NCI-H2081 treated with DMSO at 0.1 percent for 48 hours (cell line): ENCODE measurements at places on chromosomes 2 and 18.
A peak's percentile ranks its signal among the peaks of the same experiment; 100 is the strongest.

- DNase-seq = no peak
These were observed 300.0 kb downstream of the GBX2 start for GRCh38 chr2:235868224-235868623.

GRCh38 chr2:198499539-198499938, 695.1 kb downstream of the PLCL1 start:
- DNase-seq = no peak

DNA sequence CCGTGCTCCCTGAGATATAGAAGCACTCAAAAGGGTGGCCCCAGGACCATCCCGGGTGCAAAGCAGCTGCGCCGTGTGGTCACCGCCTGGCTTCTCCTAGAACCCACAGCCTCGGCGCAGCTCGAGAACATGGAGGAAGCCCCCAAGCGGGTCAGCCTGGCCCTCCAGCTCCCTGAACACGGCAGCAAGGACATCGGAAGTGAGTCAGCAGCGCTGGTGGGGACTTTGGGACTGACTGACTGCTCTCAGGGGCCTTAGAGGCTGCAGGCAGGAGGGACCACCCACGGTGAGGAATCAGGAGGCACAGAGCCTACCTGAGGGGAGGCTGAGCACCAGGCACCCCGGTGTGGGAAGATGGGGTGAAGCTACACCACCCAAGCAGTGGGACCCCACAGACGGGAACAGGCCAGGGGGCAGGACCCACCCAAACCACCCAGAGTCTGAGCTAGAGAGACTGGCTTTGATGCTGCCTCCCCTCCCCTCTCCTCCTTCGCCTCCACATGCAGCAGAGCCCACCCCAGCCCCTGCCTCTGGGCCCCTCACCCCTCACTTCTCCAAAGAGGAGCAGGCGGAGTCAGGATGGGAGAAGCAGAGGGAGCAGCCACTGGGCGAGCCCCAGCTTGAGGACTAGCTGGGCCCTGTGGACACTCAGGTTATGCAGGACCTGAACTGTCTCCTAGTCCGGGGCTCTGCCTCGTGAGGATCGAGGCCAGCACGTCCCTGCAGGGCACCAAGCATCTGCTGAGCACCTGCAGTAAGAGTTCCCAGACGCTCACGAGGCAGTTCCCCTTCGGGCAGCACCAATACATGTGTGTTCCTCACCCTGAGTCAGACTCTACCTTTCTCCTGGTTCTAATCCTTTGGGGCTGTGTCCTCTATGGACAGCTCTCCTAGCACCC, 28.7 kb downstream of the MTERF4 start:
- no peak for DNase-seq

DNA sequence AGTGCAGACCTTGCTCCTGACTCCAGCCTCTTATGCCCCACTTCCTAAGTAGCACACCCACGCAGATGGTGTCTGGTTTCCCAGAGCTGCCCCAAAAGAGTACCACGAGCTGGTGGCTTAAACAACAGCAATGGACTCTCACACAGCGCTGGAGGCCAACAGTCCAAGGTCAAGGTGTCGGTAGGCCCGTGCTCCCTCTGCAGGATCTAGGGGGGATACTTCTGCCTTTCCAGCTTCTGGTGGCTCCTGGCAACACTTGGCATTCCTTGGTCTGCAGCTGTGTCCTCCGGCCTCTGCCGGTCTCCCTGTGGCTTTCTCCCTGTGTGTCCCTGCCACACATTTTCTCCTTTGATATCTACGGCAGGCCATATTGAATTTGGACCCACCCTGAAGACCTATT, 99.0 kb downstream of the TSHZ1 start:
- DNase-seq = no peak

GRCh38 chr18:79818036-79818435, 20.3 kb downstream of the KCNG2 start:
- no peak for DNase-seq

DNA sequence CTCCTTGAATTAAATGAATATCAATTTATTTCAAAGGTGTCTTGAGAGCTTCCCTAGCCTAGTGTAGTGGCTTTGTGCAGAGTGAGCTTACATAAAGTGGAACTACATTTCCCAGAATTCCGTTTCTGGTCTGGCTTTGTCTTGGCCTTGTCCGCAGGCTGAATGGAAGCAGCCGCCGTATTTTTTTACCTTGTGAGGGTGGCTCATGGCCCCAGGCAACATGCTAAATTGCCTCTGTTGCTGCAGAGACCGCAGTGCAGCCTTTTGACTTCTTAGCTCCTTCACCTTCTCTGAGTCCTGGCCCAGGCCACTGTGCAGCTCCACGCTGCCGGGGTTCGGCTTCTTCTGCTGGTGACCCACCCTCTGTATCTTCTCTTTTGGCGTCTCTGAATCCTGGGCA, 114.8 kb upstream of the SLC38A11 start:
- no peak for DNase-seq

- no peak for DNase-seq
These were observed 306.7 kb upstream of the CCDC68 start for GRCh38 chr18:55265984-55266383.

GRCh38 chr2:218387369-218388194, 5.5 kb downstream of the SLC11A1 start:
- DNase-seq = no peak

- no peak for DNase-seq
These were observed 3.4 kb downstream of the SERPINB2 start for GRCh38 chr18:63890950-63891304.

GRCh38 chr18:4250141-4250540, 205.0 kb downstream of the DLGAP1 start:
- no peak for DNase-seq

DNA sequence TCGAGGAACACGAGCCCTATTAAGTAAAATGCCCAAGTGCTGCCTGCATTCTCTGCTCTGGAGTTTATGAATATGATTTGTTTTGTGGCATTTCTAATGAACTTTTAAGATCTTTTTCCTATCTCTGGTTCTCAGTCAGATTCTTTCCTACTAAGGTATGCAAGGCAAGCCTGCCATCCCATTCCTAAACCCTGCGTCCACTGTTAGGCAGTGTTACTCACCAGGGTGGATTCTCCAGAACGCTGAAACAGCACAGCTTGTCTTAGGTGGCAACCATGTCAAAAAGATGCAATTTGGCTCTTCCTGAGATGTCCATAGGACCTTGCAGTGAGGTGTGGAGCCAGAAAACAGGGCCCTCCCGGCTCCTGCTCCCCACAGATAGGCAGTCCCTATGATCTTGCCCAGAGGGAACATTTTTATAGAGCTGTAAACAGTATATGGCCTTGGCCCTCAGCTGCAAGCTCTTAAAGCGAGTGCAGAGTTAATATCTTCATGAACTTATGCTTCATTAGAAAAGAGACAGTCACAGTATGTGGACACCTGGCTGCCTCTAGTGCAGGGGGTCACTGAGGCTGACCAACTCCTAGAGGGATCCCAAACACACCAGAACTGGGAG, 84.4 kb downstream of the TPGS2 start:
- no peak for DNase-seq

GRCh38 chr2:44942304-44943030, 965 bp downstream of the SIX3 start:
- no peak for DNase-seq

DNA sequence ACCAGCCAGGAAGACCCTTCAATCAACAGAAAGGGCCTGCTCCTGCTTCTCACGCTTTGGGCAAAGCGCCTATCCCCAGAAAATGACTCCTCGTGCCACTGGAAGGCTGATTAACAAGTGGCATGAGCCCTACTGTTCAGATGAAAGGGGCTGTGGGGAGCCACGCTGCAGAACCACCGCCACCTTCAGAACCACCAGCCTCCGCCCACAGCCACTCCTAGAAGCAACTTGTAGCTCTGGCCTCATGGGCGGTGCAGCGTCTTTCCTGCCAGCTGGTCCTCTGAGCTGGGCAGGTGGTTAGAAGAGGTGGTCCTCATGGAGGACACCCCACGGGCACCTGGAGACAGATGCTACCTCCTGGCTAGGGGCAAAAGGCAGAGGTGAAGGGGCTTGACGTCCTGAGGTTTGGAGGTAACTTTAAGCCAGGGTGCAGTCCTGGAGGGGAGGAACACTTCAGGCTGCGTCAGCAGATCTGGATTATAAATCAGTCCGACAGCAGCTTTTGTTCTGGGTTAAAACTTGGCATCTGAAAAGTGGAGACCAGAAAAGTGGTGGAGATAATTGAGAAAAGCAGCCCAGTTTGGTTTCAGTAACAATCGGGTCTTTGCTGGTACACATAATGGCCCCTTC, 861 bp upstream of the SEMA4C start:
- peak; percentile 15 for DNase-seq

GRCh38 chr2:56130463-56131070, 53.2 kb upstream of the CCDC85A start:
- DNase-seq = no peak

DNA sequence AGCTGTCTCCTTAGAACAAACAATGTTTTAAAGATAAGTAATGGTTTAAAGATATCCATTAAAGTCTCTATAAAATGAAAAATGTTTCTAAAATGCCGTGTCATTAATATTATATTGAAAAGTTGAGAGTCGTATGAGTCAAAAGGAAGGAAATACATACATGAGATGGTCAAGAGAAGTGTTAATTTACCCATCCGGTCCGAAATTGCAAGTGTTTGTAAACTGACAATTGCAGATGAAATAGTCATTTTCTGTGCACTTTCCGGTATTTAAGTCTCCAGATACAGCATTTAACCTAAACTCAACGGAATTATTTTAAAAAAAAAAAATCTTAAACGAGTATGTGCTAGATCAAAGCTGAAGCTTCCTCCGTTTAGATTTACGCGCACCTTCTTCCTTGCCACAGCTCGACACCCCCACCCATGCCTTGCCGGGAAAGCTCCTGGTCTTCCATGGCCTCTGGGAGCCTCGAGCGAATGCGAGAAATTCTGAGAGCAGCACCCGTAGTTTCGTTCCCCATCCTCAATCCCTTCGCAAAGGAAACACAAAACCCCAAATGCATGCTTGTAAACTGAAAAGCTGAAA, 1.8 kb downstream of the DSC3 start:
- DNase-seq = no peak

DNA sequence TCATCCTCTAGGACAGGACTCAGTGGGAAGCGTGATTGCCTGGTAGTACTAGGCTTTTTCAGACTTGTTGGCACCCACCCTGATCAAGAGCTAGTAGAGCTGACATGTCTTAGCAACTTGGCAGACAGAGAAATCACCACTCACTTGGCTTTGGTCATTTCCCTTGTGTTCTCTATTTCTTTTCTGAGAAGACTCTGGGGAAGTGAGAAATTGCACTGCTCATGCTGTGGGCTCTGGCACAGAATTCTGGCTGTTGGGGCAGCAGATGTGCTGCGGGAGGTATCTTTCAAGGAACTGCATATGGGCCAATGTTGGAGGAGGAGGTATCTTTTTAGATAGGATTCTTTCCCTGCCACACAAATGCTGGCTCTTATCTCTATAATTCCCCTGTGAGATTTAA, 529.1 kb upstream of the MEX3C start:
- DNase-seq = no peak

DNA sequence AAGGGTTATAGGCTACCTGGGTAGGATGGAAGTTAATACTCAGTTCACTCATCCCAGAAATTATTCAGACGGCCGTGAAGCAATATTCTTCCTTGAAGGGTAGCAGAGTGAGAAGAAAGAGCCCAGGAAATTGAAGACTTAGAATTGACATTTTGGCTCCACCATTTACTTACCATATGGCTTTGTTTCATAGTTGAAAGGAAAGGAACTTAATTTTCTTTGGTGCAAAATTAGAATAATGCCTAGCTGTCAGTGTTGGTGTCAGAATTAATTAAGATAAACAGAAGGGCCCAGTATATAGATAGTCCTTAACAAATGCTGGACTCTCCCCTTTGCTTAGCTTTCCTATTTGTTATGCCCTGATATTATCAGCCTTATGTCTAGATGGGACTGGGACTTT, 263.2 kb downstream of the KCNJ3 start:
- DNase-seq = no peak

DNA sequence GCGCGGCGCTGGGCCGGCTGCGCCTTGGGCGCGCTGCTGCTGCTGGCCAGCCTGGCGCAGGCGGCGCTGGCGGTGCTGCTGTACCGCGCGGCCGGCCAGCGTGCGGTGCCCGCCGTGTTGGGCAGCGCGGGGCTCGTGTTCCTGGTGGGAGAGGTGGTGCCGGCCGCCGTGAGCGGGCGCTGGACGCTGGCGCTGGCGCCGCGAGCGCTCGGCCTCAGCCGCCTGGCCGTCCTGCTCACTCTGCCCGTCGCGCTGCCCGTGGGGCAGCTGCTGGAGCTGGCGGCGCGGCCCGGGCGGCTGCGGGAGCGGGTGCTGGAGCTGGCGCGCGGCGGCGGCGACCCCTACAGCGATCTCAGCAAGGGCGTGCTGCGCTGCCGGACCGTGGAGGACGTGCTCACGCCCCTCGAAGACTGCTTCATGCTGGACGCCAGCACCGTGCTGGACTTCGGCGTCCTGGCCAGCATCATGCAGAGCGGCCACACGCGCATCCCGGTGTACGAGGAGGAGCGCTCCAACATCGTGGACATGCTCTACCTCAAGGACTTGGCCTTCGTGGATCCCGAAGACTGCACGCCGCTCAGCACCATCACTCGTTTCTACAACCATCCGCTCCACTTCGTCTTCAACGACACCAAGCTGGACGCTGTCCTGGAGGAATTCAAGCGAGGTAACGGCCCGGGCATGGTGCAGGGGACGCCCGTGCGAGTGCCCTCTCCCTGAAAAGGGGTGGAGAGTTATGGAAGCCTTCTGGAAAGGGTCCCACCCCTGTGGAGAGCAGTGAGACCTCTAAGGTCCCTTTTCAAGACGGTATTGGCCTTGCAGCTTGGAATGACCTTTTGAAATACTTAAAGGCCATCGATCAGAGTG, 1.0 kb downstream of the CNNM3 start:
- DNase-seq = no peak

DNA sequence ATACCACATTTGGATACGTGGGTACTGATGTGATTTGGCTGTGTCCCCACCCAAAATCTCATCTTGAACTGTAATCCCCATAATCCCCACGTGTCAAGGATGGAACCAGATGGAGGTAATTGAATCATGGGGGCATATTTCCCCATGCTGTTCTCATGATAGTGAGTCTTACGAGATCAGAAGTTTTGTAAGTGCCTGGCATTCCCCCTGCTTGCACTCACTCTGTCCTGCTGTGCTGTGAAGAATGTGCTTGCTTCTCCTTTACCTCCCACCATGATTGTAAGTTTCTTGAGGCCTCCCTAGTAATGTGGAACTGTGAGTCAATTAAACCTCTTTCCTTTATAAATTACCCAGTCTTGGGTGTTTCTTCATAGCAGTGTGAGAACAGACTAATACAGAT, 70.3 kb downstream of the CHST9 start:
- DNase-seq = no peak

- no peak for DNase-seq
These were observed 160.0 kb downstream of the OSR1 start for GRCh38 chr2:19198381-19198780.

GRCh38 chr2:128642821-128643220, 324.2 kb upstream of the HS6ST1 start:
- no peak for DNase-seq

- no peak for DNase-seq
These were observed 65.5 kb upstream of the GPC1 start for GRCh38 chr2:240369801-240370585.

GRCh38 chr2:41922177-41922576, 125.6 kb upstream of the PKDCC start:
- DNase-seq = no peak

DNA sequence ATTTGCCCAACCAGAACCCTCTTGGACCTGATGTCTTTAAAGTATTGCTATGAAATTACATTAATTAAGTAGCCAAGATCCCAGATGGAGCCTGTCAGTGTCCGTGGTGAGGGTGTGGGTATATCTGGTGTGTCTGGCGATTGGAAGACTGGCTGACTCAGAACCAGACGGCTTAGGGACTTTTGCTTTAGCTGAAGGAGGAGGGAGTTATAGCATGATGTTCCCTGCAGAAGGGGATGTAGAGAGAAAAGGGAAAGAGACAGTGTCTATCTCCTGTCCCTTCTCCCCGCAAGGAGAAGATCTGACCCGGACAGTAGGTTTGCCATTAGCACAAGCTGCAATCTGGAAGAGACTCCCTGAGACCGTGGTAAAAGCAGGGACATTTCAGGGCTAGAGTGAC, 60.6 kb downstream of the POU3F3 start:
- DNase-seq = no peak
